ENCODE measurements at places on chromosomes 2 and 18.

DNA sequence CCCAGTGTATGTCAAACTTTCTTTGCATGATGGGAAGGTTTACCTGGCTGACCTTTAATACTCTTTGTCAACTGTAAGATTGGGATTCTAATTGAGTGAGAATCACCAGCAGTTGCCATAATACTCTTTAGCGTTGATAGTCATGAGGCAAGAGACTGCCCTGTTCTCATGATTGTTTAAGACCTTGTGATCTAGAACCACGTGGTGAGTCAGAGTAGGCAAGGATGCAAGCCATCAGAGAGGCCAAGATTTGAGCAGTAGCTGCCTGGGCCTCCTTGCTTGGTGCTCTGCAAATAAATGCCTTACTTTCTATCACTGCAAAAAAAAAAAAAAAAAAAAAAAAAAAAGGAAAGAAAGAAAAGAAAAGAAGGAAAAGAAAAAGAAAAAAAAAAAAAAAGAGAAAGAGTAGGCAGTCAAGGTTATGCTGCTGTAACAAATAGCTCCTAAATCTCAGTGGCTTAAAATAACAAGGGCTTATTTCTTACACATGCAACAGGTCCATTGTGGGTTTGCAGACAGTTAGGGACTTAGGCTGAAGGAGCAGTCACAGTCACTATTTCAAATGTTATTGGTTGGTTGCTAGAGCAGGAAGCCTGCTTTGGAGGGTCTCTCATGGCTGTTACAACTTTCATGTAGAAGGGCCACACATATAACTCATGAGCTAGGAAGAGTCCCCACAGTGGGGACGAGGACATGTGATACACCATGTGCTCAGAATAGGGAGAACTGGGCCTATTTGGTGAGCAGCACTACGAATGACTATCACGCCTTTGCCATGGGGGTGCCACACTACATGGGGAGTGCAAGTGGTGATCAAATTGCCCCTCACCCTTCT lies 21.7 kb downstream of the IL1R2 start:
- DNase-seq: no peak

DNA sequence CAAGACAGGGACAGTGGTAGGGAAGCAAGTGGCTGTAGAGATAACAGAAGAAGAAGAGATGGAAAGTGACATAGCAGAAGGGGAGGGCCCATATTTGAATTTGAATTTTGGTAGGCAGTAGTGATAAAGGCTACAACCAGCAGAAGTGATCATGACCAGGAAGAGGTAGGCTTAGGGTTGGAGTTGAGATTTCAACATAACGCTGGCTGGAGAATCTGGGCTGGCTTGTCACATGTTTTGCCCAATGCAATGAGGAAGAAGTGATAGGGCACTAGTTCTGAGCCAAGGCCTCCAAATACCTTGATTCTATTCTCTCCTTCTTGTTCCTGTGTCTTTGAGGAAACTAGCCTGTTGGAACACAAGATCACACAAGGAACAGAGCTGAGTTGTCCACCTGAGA lies 69.4 kb downstream of the SCG2 start:
- DNase-seq: no peak

- no peak for DNase-seq
These were observed 289.9 kb downstream of the AFF3 start for GRCh38 chr2:99852376-99852934.

GRCh38 chr18:57331718-57332117 lies 20.6 kb upstream of the ST8SIA3 start:
- DNase-seq: no peak

DNA sequence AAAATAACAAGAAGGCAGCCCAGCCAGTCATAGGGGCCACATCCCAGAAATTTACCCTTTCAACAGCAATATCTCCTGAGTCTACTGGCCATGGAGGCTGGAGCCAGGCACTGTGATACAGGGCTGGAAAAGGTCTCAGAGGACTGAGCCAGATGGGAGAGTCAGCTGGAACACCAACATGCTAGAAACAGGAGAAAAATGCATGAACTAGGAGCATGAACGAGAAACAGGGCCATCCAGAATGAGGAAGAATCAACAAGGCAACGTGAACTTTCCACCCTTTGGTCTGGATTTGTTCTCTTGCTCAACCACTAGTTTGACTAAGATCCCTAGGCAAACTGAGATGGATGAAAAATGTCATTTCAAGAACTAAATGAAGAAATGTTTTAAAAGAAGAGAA lies 13.1 kb downstream of the PID1 start:
- DNase-seq: no peak

- DNase-seq: no peak
These were observed 79.0 kb upstream of the ID2 start for GRCh38 chr2:8602809-8603208.

DNA sequence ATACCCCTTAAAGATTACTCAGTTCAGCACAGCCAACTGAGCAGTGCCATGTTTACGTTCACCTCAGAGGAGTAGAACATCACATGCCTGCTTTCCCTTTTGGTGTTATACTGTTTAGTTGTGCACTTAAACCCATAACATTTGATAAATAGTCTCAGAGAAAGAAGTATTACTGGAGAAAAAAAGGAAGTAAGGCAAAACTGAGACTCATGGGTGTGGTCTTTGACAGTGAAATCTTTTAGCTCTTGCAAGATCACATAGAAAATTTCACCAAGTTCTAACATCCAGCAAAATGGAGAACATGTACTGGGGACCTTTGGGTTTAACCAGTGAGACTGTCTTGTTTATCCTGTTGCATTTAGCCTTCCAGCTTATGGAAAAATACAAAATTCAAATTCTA lies 5.6 kb downstream of the TANK start:
- no peak for DNase-seq

- DNase-seq: no peak
These were observed 220.1 kb upstream of the CTAGE1 start for GRCh38 chr18:22637787-22638186.

- no peak for DNase-seq
These were observed 29.3 kb downstream of the SERPINE2 start for GRCh38 chr2:224009605-224010315.

DNA sequence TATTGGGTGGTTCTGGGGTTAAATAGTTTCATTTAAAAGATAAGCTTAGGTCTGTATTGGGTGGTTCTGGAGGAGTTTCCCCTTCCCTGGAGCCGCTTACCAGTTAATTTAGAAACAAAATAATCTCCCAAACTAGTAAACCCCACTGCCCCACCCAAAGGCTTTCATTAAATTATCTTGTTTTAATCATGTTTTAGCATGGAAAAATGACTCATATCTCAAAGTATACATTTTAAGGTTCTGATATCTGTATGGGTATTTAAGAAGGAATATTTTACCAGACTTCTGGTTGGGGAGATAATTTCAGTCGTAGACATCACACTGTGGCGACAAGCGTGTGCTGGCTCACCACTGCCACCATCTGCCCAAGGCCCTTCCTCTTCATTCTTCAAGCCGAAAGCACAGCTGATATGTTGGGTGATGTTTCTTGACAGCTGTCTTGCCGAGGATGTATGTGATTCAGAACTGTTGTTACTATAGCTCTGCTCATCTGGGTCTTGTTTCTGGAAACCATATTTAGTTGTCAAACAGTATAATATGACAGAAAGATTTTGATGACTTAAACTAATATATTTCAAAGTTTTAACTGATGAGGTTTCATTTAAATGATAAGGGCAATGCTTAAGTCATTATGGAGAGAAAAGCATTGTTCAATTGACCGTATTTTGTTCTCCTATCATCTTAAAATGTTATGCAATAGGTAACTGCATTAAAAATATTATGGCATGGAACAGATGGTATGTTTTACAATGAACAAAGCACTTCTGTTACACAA lies 5.1 kb downstream of the FIGLA start:
- DNase-seq: no peak

GRCh38 chr18:67043276-67043675 lies 439.4 kb upstream of the CDH19 start:
- DNase-seq: no peak

DNA sequence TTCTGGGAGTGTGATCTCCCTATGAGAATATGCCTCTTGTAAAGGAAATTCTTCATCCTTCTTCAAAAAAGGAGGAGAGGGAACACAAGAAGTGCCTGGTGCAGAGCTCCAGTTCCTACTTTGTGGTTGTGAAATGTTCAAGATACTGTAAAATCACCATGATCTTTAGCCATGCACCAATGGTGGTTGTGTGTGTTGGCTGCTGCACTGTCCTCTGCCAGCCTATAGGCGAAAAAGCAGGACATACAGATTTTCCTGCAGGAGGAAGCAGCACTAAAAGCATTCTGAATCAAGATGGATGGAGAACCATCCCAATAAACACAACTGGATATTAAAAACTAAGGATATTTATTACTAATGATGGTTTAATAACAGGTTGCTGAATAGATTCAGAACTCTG lies 6.2 kb upstream of the KLHL14 start:
- no peak for DNase-seq

GRCh38 chr2:45649462-45649857 lies 2.0 kb upstream of the PRKCE start:
- no peak for DNase-seq

DNA sequence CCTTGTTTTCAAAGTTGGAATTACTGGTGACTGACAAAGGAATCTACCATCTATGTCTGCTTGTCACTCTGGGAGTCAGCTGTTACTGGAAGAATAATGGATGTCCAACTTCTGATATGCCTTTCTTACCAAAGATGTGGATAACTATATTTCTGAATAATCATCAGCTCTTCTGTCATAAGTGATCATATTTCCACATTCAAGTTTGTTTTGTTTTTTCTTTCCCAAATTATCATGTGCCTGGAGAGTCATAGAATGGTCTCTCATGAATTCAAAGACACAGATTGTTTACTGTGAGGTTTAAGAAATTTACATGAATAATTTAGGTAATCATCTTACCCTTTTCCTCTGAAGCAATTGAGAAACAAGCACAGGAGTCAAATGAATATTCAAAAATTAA lies 986.7 kb upstream of the CDH2 start:
- DNase-seq: no peak

- DNase-seq: no peak
These were observed 45.0 kb downstream of the SLC4A3 start for GRCh38 chr2:219672406-219672805.

DNA sequence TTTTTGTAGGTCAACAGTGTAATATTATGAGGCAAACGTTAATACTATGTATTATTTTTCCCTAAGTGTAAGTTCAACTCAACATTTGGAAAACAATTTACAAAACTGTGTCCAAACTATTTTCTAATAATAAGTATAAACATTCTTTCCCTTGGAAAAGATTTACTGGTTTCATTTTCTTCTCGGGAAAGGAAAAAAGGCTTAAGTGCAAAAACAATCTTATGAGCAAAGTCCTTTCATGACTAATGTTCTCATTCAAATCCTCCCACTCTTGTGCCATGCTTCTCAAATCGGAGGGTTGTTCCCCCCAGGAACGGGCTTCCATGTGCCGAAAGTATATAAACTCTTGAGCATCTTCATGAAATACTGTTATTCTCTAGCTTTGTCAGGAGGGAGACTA lies 19.8 kb upstream of the L3MBTL4 start:
- no peak for DNase-seq

Data from progenitor cell of endocrine pancreas (in vitro differentiated cells).